ENCODE measurements at places on chromosomes 1 and 21. TPM values are rescaled to one million over a fixed set of nuclear protein-coding genes. Genes with fewer than 3 reads are reported as not detected.

GRCh38 chr1:100868364-100868995 lies 26.2 kb downstream of the EXTL2 start:
- no peak overlapping the region for H3K4me3 ChIP-seq
- H3K4me1 ChIP-seq = no peaks in the 10 kb centered on the region
- no peaks in the 10 kb centered on the region for H3K27me3 ChIP-seq
- no peaks in the 10 kb centered on the region for H3K36me3 ChIP-seq
- H3K27ac ChIP-seq = no peak overlapping the region

GRCh38 chr1:11841245-11842153 lies 6.1 kb downstream of the NPPA start:
- DNase-seq = no peak
- no peak overlapping the region for H3K4me3 ChIP-seq
- H3K27me3 ChIP-seq = no peaks in the 10 kb centered on the region

Gene FMO4
- 3.0 TPM for total RNA-seq

Gene LRRC53
- not detected for total RNA-seq

Gene CYYR1
- total RNA-seq = 13.6 TPM

Gene PM20D1
- not detected for total RNA-seq

GRCh38 chr1:201327687-201328240 lies 44.5 kb downstream of the PKP1 start:
- H3K36me3 ChIP-seq = no peaks in the 10 kb centered on the region
- no peaks in the 10 kb centered on the region for H3K27me3 ChIP-seq
- no peak for DNase-seq
- H3K4me1 ChIP-seq = no peaks in the 10 kb centered on the region
